Bronchial epithelial cell (primary cell): ENCODE measurements at places on chromosomes 11 and 22.

DNA sequence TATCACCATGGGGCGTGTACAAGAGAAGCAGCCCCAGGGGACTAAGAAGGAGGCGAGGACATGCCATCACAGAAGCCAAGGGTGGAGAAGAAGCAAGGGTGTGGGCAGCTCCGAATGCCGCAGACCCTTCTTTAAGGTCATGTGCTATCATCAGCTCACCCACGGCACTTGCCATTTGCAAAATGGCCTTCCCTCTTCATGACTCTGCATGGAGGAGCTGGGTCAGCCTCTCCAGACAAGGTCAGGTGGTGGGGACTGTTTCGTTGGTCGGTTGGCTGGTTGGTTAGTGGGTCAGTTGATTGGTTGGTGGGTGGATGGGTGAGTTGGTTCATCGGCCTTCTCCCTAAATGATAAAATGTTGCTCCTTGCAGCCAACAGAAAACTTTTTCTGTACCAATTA is 622.5 kb downstream of the TBC1D22A start:
- no peak for DNase-seq

GRCh38 chr11:131290185-131290584 is 80.2 kb upstream of the NTM start:
- no peak for DNase-seq

DNA sequence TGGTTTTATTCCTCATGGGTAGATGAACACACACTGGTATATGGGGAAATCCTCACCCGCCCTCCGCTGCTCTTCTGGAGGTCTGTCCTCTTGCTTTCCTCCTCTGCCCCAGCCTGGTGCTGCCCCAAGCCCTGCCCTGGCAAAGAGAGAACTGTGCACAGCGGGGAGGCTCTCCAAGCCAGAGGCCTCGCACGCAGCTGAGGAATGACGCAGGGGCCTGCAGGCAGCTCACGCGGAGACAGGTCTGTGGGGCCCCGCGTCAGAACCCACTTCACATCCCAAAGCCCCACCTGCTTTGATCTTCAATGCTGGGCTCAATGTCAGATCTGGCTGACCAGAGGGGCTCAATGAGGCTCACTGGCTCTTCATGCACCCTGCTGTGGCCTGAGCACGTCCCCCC is 10.0 kb downstream of the GATD1 start:
- DNase-seq: no peak

- DNase-seq: peak; percentile 22
Measured at GRCh38 chr11:69840371-69841169, 21.4 kb upstream of the FGF3 start.

DNA sequence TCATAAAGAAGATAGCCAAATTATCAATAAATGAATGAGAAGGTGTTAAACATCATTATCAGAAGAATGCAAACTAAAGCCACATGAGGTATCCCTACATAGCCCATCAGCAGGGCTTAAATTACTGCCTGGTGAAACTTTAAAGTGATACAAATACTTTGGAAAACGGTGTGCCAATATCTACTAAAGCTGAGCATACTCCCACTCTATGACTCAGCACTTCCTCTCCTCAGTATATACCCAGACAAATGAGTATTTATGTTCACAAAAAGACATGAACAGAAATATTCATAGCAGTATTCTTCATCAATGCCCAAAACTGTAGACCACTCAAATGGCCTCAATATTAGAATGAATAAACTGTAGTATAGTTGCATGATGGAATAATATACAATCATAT is 284.6 kb upstream of the ZC3H12C start:
- peak; percentile 67 for DNase-seq

- DNase-seq: no peak
Measured at GRCh38 chr11:69319255-69320106, 25.5 kb downstream of the MYEOV start.

- DNase-seq: no peak
Measured at GRCh38 chr11:45152740-45153595, 6.5 kb downstream of the PRDM11 start.

- no peak for DNase-seq
Measured at GRCh38 chr22:17540481-17540880, 22.8 kb upstream of the SLC25A18 start.

DNA sequence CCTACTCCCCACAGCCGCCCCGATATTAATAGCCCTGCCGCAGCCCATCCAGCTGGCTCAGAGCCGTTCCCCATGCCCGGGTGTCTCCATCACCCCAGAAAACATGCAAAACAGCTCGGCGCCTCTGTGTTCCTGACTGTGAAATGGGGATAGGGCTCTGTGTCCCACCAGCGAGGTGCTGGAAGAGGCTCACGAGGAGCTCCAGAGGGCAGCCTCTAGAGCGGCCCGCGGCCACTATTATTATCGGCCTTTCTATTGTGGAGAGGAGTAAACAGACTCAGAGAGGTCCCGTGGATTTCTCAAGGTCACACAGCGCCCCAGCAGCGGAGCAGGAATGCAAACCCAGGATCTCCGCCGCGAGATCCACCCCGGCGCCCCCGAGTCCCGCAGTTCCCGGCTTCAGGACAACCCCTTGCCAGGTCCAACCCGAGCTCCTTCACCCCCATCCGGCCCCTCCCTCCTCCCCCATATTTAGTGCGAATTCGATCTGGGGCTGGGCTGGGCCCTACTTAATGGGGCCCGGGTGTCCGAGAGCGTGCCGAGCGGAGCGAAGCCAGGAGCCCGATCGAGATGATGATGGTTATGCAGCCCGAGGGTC is at the start of gene ACTN3:
Gene ACTN3 (plus strand): TSS at position 536 of the 598 bp plus-strand sequence. CDS start 35 bp downstream, at position 571.
- DNase-seq: no peak

- DNase-seq: no peak
Measured at GRCh38 chr11:124896821-124897391, 759 bp downstream of the ROBO4 start.

DNA sequence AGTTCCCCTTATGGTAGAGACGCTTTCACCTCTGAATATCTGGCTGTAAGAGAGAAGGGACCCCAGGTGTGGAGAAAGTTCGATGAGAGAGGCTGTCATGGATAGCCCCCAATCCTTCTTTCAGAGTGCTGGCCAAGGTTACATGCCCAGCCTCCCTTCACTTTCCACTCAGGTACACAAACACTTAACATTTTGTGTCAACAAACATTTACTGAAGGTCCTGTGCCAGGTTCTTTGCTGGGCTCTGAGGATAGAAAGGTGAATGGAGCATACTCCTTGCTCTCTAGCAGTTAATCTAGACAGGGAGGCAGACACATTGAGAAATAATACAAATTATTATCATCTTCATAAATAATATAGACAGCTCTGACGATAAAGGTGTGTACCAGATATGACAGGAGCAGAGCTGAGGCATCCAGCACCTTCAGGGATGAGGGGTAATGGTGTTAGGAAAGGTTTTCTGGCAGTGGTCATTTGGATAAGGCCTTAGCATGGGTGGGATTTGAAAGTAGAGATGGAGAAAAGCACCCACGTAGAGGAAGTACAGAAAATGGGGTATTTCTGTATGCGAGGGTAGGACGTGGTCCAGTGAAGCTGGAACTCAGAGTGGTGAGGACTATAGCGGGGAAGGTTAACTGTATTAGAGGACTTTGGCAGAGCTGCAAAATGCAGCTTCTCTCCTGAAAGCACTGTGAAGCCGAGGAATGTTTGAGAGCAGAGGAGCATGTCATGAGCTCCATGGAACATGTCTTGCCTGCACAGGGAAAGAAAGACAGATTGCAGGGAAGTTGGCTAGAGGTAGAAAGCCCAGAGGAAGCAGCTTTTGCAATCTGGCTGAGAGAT is 19.6 kb downstream of the PPFIBP2 start:
- no peak for DNase-seq

- DNase-seq: no peak
Measured at GRCh38 chr11:82043316-82043715, 690.3 kb downstream of the FAM181B start.

DNA sequence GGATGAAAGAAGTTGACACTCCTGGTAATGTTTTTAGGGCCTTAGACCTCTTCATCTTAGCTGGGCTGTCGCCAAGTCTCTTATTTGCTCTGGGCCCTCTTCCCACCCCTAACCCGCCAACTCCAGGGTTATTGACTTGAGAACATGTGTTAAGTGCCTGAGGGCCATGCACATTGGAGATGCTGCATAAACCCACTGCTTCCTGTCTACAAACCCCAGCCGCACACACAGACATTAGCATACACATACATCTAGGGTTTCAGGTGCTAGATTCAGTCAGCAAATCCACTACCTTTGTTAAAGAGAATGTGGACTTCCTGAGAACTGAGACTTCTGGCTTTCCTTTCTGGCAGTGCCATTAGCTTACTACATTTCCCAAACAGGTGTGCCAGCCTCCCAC is 817 bp downstream of the PANX3 start:
- DNase-seq: no peak

- peak; percentile 33 for DNase-seq
Measured at GRCh38 chr11:36131721-36132397, 157.4 kb downstream of the COMMD9 start.

GRCh38 chr11:102288725-102289083 is 28.6 kb upstream of the BIRC3 start:
- DNase-seq: no peak

GRCh38 chr11:131888230-131888855 is 517.9 kb downstream of the NTM start:
- DNase-seq: peak; percentile 86

DNA sequence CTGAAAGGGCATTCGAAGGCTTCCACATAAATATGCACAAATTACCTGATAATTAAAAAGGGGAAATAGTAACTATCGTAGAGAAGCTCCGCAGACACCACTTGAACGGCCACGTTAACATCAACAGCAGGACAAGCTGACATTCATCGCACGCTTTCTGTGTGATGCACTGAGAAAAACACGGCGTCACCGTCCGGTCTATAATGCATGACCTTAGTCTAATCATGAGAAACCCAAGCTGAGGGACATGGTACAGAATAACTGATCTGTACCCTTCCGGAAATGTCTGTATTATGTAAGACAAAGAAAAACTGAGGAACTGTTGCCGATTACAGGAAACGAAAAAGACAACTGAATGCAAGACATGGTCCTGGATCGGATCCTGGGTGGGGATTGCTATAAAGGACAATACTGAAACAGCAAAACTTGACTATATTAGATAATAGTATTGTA is 678 bp upstream of the RANGAP1 start:
- no peak for DNase-seq

- DNase-seq: no peak
Measured at GRCh38 chr11:93249459-93250220, 51.8 kb upstream of the SLC36A4 start.

DNA sequence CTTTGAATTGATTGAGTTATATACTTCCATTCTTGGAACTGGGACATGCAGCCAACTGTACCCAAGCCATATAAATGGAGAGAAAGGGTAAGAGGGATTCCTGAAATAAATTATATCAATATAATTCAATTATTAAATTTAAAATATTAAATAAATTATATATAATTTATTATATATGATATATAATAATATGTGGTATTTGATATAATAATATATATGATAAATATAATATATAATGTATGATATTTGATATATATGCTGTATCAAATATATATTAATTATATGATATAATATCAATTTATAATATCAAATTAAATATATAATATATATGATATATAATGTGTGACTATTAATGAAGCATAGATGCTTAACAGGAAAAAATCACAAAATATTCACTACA is 677.0 kb downstream of the NELL1 start:
- no peak for DNase-seq

- no peak for DNase-seq
Measured at GRCh38 chr22:27510024-27510423, 291.5 kb downstream of the MN1 start.

- DNase-seq: no peak
Measured at GRCh38 chr11:21564095-21564494, 628.8 kb upstream of the ANO5 start.

DNA sequence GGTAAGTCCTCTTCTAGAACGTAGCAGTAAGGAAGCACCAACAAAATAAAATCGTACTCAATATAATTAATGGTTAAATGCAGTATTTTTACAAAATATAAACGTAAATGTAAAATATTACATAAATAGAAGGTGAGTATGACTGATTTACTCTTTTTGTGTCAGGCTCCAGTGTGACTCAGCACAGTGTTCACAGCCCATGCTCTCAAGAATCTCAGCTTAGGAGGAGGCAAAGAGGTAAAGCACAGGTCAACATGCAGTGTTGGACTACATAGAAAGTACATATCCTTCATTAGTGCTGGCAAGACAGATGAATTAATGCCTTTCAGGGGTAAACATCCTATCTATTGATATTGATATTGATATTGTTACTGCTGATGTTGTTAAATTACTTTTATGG is 2050.6 kb upstream of the RAG2 start:
- DNase-seq: peak; percentile 5

- DNase-seq: no peak
Measured at GRCh38 chr11:128298271-128298670, 289.1 kb downstream of the ETS1 start.

- DNase-seq: peak; percentile 95
Measured at GRCh38 chr11:67354075-67355022, 1.0 kb upstream of the POLD4 start.

DNA sequence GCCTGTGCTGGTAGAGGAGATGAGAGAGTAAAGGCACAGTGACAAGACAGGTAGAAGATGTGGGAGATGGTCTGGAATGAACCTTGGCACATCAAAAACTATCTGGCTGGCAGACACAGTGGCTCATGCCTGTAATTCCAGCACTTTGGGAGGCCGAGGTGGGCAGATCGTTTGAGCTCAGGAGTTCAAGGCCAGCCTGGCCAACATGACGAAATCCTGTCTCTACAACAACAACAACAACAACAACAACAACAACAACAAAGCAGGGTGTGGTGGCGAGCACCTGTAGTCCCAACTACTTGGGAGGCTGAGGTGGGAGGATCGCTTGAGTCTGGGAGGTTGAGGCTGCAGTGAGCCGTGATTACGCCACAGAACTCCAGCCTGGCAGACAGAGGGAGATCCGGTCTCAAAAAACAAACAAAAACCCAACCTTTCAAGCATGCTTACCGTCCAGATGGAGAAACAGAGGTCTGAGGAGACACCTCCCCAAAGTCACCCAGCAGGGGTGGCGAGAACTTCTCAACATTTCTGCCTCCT is 11.8 kb downstream of the KCTD21 start:
- no peak for DNase-seq

- DNase-seq: peak; percentile 29
Measured at GRCh38 chr11:17272801-17273200, 3.7 kb upstream of the NUCB2 start.
